Nephron progenitor cell (in vitro differentiated cells): ENCODE measurements at places on chromosomes 1 and 21.

DNA sequence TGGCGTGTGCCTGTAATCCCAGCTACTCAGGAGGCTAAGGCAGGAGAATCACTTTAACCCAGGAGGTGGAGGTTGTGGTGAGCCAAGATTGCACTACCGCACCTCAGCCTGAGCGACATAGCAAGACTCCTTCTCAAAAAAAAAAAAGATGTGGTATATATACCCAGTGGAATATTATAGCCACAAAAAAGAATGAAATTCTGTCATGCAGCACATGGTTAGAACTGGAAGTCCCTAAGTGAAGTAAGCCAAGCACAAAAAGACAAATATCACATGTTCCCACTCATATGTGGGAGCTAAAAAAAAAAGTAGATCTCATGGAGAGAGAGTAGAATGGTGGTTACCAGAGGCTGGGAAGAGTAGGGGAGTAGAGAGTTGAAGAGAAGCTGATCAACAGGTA, 18.7 kb downstream of the PSMB4 start:
- H3K36me3 ChIP-seq, result peaks cover 82% of the 10 kb centered on the region
- no peak overlapping the region for H3K4me3 ChIP-seq
- no peaks in the 10 kb centered on the region for H3K4me1 ChIP-seq
- DNase-seq, result no peak
- H3K27me3 ChIP-seq, result no peaks in the 10 kb centered on the region

DNA sequence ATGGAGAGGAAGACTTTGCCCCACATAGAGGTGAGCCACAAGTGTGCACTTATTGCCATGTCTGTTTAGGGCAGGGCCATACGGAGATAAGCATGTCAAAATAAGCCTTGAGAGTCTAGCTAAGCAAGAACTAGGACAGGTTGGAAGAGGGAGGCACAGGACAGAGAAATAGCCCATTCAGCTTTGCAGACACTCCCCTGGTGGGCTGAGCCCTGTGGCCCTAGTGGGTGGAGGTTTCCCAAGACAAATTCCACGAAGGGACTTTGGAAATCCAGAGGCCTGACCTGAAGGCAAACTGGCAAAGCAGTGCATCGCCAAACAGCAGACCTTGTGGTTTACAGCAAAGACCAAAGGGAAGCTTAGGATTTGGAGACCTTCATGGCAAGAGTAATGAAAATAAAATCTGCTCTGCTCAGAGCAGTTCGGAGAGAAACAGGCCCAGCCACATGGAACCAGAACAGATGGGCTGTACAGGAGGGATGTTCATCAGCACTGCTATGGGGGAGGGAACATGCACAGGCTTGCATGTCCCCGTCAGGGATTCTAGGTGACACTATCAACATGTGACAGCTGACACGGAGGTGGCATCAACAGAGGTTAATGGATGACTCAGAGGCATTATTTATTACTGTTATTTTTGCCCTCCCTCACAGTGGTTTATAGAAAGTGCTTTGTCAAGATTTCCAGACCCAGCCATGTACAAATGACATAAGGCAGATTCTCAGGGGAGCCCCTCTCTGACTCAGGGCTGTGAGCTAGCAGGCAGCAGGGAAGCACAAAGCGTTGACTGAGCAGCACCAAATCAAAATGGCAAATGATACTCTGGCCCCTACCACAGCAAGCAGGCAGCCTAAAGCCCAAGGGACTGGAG, 90.1 kb upstream of the IRF2BP2 start:
- peaks cover 50% of the 10 kb centered on the region for H3K4me1 ChIP-seq
- no peaks in the 10 kb centered on the region for H3K36me3 ChIP-seq
- no peak for DNase-seq
- peak overlapping the region; percentile 95 for H3K27ac ChIP-seq
- peaks cover 14% of the 10 kb centered on the region for H3K27me3 ChIP-seq

DNA sequence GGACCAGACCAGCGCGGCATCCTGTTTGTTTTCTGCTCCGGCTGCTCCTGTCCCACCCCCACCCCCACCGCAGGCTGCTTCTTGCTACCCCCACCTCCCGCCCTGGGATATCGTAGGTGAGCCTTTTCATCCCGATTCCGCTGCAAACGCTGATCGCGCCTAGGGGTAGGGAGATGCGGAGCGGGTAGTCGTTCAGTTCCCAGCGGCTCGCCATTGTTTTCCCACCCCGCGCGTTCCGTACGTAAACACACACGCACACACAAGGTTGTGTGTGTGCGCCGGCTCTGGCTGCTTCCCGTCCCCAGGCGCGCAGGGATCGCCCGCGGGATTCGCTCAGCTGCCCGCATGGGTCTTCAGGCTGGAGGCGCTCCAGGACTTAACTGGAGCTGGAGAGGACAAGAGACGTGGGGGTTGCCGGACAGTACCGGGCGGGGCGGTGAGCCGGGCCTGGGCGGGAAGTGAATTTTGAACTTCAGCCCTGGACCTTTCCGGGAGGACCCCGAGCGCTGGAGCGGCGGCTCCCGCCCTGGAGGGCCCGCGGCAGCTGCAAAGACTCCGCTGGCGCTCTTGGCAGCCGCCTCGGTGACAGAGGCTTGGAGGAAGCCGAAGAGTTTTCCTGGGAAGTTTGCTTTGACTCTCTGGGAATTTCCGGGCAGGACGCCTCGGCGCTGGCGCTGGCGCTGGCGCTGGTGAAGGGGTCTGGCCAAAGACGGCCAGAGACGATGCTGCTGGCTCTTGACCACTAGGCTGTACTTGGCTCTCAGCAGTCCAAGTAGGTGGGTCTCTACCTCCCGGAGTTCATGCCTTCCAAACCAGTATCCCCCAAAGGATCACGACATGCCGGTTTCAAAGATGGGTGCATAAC, 1.6 kb downstream of the SOX13 start:
- no peaks in the 10 kb centered on the region for H3K36me3 ChIP-seq
- peaks cover 17% of the 10 kb centered on the region for H3K27me3 ChIP-seq
- DNase-seq, result peak; percentile 64

DNA sequence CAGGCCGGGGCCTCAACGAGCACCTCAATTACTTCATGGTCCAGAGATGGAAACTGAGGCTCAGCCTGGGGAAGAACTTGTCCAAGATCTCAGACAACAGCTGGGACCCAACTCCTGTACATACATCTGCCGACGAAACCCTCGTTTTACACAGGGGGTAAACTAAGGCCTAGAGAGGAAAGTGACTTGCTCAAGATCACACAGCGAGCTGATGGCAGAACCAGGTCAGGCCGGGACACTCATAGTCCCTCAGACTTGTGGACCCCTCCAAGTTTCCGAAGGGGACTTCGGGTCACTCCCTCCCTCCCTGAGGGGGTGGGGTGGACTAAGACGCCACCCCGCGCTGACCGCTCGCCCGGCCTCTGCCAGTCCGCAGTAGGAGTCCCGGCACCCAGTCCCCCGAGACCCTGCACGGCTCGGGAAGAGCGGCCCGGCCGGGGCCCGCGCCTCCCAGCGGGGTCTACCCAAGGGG, 430 bp downstream of the WASF2 start:
- no peaks in the 10 kb centered on the region for H3K27me3 ChIP-seq
- no peak for DNase-seq

DNA sequence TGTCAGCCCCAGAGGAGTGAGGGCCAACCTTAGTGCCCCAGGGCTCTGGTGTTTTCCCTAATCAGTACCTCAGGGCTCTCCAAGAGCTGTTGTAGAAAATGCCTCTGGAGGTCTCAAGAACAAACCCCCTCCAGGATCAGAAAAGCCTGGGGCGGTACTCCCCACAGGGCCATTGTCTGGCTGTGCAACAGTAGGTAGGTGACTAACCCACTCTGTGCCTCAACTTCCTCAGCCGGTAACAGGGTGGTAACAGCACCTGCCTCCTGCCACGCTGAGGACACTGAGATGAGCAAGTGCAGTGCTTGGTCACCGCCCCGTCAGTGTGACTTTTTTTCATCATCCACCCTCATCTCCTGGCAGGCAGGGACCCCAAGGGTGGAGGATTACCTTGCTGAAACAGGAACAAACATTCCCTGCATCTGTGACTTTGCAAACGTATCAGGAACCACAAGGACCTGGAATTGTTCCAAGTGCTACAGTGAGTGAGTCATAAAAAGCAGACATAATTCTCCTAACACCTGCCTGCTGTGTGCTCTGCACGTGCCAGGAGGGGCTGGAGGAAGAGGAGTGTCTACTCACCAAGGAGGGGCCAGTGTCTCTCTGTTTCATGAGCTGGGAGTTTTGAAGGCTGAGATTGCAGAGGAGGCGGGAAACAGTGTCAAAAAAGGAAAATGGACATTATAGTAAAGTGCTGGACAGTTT, 440.8 kb downstream of the NPHP4 start:
- H3K36me3 ChIP-seq, result no peaks in the 10 kb centered on the region
- H3K4me1 ChIP-seq, result peaks cover 15% of the 10 kb centered on the region
- peaks cover 33% of the 10 kb centered on the region for H3K27me3 ChIP-seq
- H3K27ac ChIP-seq, result no peak overlapping the region
- no peak for DNase-seq

- H3K4me1 ChIP-seq, result peaks cover 32% of the 10 kb centered on the region
- peaks cover 25% of the 10 kb centered on the region for H3K27me3 ChIP-seq
- H3K36me3 ChIP-seq, result no peaks in the 10 kb centered on the region
- DNase-seq, result no peak
- H3K27ac ChIP-seq, result no peak overlapping the region
- H3K4me3 ChIP-seq, result no peak overlapping the region
Measured at GRCh38 chr1:61131716-61132115, 49.4 kb downstream of the NFIA start.

GRCh38 chr21:36654324-36654723, 44.6 kb upstream of the SIM2 start:
- peaks cover 24% of the 10 kb centered on the region for H3K27me3 ChIP-seq
- no peak overlapping the region for H3K4me3 ChIP-seq
- peaks cover 6% of the 10 kb centered on the region for H3K4me1 ChIP-seq
- H3K36me3 ChIP-seq, result no peaks in the 10 kb centered on the region
- no peak overlapping the region for H3K27ac ChIP-seq

DNA sequence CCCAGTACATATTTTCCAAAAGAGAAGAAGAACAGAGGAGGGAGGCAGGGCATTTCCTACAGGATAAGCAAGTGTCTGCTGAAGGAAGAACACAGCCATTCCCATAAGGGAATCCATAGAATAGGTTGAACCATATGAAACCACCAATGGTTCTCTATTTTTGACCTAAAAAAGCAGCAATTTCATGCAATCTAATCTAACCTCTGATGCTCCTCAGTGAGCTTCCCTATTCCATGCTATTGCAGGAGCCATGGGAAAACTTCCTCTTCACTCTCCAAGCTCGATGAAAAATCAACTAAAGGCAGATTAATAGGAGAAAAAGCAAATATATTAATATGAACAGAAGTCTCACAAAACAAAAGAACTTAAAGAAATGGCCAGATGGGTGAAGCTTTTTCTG, 50.5 kb downstream of the SIPA1L2 start:
- H3K4me1 ChIP-seq, result peaks cover 26% of the 10 kb centered on the region
- no peak overlapping the region for H3K4me3 ChIP-seq

- peak; percentile 28 for DNase-seq
- no peak overlapping the region for H3K4me3 ChIP-seq
- no peaks in the 10 kb centered on the region for H3K27me3 ChIP-seq
- peak overlapping the region; percentile 94 for H3K27ac ChIP-seq
- peaks cover 52% of the 10 kb centered on the region for H3K36me3 ChIP-seq
Measured at GRCh38 chr1:52348704-52349300, 17.2 kb downstream of the CC2D1B start.

GRCh38 chr1:180213401-180214170, 16.5 kb upstream of the LHX4 start:
- H3K4me1 ChIP-seq, result peaks cover 20% of the 10 kb centered on the region
- H3K27me3 ChIP-seq, result peaks cover 47% of the 10 kb centered on the region
- peak; percentile 34 for DNase-seq
- no peak overlapping the region for H3K4me3 ChIP-seq
- H3K27ac ChIP-seq, result no peak overlapping the region
- no peaks in the 10 kb centered on the region for H3K36me3 ChIP-seq
